COR-L47 (cell line): ENCODE measurements at places on chromosomes 2 and 18.

DNA sequence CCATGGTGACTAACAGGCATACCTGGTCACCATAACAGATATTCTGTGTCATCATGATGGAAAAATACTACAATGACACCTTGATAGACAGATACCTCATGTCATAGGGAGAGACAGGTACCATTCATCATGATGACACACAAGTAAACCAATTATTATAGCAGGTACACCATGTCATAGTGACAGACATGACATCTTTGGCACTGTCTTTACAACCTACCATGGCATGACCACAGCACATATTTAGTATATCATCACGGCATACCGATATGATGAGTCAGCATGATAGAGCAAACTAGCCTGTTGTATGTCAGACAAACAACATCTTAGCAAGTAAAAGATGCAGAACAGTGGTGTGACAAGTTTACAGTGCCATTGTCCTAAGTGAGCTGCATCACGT, 101.3 kb upstream of the KLHL29 start:
- DNase-seq, result no peak

GRCh38 chr18:60228609-60229595, 143.7 kb downstream of the MC4R start:
- DNase-seq, result no peak

GRCh38 chr2:224151161-224151560, 112.1 kb upstream of the SERPINE2 start:
- no peak for DNase-seq

DNA sequence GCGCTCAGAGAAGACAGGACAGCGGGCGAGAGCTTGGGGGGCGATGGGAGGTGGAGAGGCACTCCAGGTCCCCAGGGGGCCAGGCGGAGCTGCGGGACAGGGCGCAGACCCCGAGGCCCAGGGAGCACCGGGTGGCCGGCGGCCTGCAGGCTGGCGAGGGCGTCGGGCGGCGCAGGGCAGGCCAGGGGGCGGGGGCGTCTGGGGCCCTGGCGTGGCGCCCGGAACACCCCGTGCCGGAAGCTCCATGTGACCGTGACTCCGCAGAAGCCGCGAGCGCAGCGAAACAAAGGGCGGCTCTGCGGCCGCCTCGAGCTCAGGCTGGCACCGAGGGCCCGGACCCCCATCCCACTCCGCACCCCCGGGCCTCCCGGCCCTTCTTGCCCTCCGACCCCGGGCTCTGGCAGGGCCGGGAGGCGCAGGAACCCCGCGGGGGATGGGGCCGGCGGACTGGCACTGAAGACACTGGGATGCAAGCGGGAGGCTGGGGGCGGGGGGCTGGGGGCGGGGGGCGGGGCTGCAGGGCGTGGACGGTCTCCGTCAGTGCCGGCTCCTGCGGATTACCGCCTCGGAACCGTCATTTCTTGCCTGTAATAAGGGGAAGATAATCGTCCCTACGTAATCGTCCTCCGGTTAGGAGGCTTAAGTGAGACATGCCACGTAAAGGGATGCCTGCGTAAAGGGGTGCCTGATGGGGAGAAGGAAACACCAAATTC, 19.1 kb downstream of the SH2D6 start:
- DNase-seq, result peak; percentile 83

GRCh38 chr2:172889768-172890430, 154.3 kb downstream of the RAPGEF4 start:
- no peak for DNase-seq

GRCh38 chr18:47930199-47930930, at the start of gene SMAD2:
Gene SMAD2, minus strand, starts transcription at chr18:47930659. Its CDS starts 33,903 bp downstream, at chr18:47896756.
- peak; percentile 92 for DNase-seq

DNA sequence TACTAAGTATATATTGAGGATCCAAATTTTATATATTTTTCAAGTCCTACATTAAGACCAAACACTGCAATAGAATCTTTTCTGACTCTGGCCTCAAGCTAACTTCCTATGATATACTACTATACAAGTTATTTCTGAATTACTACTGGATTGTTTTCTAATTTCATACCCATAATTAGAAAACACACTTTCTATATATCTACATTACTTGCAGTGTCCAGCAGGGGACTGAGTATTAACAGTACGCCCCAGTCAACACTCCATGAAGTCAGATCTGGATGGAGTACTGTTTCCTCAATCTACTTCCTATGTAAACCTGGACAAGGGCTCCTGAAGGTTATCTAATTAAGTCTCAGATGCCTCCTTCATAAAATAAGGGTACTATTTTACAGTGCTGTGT, 26.5 kb downstream of the RMP24 start:
- peak; percentile 9 for DNase-seq

DNA sequence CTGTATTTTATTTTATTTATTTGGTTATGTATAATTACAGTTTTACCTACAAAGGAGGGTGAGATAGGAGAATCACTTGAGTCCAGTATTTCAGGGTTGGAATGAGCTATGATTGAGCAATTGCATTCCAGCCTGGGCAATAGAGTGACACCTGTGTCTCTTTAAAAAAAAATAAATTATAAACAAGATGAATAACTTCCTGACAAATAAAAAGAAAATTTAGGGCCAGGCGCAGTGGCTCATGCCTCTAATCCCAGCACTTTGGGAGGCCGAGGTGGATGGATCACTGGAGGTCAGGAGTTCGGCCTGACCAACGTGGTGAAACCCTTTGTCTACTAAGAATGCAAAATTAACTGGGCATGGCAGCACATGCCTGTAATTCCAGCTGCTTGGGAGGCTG, 17.3 kb downstream of the MTA3 start:
- no peak for DNase-seq

DNA sequence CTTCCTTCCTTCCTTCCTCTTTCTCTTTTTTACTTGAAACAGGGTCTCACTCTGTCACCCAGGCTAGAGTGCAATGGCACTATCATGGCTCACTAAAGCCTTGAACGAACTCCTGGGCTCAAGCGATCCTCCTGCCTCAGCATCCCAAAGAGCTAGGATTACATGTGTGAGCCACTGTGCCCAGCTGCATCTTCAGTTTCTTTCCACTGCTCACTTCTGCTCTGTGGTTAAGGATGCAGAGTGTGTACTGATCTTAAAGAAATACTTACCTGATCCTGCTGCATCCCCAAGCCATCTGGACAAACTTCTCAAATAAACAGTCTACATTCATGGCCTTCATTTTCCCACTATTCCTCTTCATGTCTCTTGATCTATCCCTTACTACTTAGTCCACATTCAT, 13.0 kb downstream of the DPP4 start:
- no peak for DNase-seq

GRCh38 chr2:144548532-144549191, 28.7 kb upstream of the ZEB2 start:
- no peak for DNase-seq

DNA sequence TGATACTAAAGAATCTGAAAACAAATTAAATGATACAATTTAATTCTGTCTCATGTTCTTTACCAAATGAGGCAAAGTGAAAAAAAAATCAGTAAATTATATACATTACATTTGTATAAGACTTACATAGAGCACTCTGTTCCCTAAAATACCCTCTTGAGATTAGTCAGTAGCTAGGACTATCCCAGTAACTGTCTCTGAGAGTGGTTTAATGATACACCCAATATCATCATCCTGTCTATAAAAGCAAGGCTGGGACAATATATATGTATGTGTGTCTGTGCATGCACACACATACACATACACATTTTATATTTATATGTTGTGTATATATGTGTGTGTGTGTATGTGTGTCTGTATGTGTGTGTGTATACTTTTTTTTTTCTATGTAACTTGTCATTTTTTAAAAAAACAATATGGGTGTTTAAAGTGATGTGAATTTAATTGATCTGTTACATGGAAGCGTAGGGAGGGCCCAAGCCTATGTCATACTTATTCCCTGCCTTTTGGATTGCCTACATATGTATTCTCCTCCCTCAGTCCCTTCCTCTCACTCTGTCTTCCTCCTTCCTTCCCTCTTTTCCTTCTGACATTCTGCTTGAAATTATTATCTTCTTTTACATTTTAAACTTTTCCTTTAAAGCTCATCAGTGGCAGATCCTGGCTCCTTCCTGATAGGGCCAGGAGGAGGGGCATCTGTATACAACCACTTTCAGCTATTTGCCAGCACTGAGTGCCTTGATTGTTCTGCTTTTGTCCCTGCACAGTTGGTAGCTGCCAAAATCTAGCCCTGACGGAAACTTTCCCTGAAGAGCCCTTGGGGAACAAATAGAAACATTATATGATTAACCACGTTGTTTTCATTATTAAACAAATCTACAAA, 6.8 kb downstream of the ASXL3 start:
- peak; percentile 83 for DNase-seq
